ENCODE measurements at places on chromosomes 11 and 22.

GRCh38 chr11:130442737-130443136 is 5.7 kb upstream of the ADAMTS15 start:
- no peak for DNase-seq

- peak; percentile 23 for DNase-seq
These were observed 15.8 kb upstream of the DGKZ start for GRCh38 chr11:46331282-46331984.

- no peak for DNase-seq
These were observed 99.2 kb downstream of the BBOX1 start for GRCh38 chr11:27139742-27140367.

GRCh38 chr11:69101115-69101791 is 52.5 kb downstream of the TPCN2 start:
- peak; percentile 52 for DNase-seq

DNA sequence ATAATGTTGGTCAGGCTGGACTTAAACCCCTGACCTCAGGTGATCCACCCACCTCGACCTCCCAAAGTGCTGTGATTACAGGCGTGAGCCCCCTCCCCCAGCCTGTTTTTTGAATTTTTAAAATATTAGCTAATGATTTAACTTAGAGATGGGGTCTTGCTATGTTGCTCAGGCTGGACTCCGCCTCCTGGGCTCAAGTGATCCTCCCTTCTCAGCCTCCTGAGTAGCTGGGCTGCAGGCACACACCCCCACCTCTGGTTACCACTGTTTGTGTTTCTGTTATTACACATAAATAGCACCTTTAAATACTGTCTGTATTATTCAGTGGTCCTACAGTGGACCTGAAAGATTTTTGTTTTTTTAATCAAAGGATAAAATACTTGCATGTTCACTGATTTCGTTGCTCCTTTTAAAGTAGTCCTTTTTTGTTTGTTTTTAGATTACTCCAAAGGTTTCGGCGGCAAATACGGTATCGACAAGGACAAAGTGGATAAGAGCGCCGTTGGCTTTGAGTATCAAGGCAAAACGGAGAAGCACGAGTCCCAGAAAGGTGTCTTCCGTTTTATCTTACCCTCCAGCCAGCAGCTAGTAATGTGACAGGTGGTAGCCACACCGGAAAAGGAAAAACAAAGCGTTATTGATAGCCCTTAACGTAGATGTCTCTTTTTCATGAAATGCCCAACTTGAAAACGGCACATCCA is 21.1 kb downstream of the CTTN start:
- no peak for DNase-seq

DNA sequence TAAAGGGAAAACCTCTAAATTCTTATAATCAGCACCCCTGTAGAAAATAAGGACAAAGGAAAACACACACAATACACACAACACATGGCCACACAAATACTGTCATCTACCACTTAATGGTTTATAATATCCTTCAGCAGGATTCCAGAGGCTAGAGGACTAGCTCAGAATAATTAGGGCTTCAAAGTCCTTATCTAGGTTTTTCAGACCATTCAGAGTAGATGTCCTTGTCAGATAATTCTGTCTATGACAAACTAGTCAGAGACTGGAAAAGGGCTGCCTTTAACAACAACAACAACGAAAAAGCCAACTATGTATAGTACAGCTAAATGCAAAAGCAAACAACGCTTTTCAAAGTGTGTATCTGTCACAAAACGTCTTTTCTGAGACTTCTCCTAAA is 456.5 kb upstream of the CNTN5 start:
- DNase-seq = no peak

DNA sequence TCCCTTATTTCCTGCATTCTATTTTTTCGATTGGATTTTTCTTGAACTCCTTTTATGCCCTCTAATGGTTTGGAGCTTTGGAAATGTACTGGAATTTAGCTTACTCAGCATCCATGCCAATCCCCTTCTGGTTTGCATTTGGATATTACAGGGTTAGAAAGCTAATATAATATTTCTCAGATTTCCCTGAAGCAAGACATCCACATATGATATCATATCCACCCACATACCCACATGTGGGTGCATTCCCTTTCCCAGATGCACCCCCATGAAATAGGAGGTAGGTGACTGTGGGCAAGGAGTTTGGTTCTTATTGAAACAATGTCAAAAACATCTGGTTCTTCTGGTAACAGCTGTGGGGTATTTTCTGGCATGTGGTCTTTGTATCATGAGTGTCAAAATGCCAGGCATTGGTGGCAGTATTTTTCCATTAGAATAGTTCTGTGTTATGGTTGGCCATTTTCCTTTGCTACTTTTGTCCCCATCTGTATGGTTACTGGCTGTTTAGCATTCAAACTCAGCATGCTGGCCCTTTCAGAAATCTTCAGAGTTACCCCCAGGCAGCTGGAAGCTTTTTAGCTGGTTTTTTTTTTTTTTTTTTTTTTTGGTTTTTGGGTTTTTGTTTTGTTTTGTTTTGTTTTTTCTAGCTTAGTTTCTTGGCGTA is 32.7 kb upstream of the DDX10 start:
- DNase-seq = no peak

DNA sequence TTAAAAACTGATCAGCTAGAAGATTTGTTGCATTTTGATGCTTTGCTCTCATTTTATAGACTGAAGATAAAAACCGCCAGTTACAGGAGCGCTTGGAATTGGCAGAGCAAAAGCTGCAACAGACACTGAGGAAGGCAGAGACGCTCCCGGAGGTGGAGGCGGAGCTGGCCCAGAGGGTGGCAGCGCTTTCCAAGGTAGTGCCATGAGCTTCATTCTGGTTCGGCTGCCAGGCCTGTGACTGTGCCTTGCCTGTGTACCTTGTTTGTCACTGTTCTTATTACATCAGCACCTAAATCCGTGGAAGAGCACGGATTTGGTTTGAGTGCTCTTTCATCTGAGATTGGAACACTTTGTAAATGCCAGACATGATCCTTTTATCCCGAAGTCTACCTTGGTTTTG is 61.4 kb downstream of the PPFIA1 start:
- DNase-seq = no peak

- no peak for DNase-seq
These were observed 52.4 kb upstream of the TTLL12 start for GRCh38 chr22:43239193-43239780.
